ENCODE measurements at places on chromosomes 4 and X.

GRCh38 chr4:26268246-26268645 is 52.6 kb upstream of the RBPJ start:
- no peak for DNase-seq

DNA sequence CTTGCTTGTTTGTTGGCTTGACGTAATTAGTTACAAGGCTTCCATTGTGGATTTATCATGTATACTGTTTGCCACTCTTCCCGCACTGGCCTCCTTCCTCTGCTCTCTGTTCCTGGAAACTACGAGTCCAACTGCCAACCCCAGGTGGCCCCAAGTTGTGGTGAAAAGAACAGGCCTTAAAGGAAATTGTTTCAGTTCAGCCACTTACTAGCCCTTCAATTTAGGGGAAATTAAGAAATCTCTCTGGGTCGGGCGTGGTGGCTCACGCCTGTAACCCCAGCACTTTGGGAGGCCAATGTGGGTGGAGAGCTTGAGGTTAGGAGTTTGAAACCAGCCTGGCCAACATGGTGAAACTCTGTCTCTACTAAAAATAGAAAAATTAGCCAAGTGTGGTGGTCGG is 28.0 kb downstream of the RBM47 start:
- no peak for DNase-seq

GRCh38 chrX:48475296-48475695 is 703 bp upstream of the FTSJ1 start:
- no peak for DNase-seq

DNA sequence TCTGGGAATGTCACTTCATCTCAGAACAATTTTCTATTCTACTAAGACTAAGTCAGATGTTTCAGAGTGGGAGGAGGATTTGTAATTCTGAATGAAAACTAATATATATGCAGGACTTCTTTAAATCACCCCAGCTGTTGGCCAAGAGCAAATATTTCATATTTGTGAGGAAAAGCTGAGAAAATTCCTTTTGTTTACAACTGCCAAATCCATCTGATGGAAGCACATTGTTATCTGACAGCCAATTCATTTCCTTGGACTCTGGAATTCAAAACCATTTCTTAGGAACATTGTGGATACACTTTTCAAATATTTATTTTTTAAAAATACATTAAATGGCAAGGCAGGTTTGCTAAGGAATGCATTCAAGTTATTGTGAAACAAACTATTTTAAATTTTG is 8.0 kb downstream of the SLIT2 start:
- DNase-seq, result no peak

GRCh38 chr4:88706574-88706973 is 8.9 kb upstream of the NAP1L5 start:
- DNase-seq, result no peak

DNA sequence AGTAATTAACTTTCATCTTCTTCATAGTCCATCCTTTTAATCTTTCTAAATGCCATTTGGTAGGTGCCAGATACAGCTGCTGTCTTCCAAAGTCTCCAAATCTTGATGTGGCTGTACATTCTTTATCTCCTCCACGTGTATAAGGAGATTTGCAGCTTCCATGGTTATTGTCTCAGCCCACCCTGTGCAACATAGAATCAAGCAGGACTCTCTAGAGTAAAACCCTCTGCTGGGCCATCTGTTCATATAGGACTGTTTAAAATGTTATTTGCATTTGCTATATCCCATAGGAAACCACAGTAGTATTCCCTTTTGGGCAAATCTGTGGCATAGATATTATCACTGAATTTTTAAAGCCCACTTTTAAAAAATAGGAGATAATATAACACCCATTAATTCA is 527.2 kb upstream of the EPHA5 start:
- no peak for DNase-seq

DNA sequence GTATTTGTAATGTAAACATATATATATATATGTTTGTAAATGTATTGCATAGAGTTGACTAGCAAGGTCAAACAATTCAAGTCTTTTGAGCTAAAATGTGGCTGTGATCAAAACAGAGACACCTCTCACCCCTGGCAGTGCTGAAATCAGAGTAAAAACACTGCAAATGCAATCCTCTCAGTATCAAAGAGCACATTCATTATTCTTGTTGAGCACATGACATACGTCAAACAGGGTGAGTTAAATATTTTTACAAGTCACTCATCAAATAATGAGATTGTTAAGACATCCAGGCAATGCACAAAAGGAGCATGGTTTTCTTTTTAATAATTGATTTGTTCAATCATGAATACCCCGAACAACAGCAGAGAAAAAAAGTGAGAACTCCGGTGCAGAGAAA is 114.1 kb upstream of the KCNIP4 start:
- no peak for DNase-seq

DNA sequence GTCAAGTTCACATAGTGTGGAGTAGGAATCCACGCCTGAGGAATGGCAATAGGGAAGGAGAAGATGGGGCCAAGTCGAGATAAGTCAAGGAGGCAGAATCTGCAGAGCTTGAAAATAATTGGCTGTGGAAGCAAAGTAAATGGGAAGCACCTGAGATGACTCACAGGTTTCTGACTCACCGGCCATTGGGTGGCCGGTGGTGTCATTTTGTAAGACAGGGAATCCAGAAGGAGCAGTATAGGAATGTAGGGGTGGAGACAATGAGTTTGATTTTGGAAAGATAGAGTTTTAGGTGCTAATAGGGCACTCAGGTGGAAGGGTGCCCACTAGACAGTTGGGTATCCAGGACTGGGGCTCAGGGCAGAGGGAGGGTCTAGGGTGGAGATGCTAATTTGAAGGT is 201.0 kb upstream of the MAMLD1 start:
- DNase-seq, result no peak

- DNase-seq, result no peak
Observed at GRCh38 chr4:176065435-176066291, at the start of gene WDR17. Gene WDR17 (plus strand): TSS chr4:176065841. CDS start chr4:176111581, 45,740 bp downstream.

GRCh38 chr4:128516301-128516969 is 228.8 kb upstream of the PGRMC2 start:
- no peak for DNase-seq

DNA sequence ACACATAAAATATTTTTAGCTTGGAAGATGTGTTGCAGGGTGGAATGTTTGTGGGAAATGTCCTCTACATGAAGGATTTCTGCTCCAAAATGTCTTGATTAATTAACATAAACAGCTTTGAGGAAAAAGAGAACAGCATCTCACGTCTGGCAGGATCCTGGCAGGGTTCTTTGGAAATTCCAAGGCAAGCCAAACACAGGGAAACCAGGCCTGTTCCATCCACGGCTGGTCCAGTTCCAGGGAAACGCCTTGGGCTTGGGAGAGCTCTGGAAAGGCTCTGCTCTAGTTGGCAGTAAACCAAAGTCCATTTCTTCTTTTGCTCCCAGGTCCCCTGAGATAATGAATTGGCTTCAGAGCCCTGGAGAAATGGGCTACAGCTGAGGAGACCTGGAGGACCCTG is 42.4 kb upstream of the GAB1 start:
- no peak for DNase-seq

- DNase-seq, result no peak
Observed at GRCh38 chr4:15805583-15806517, 27.7 kb downstream of the CD38 start.

GRCh38 chr4:5931526-5931925 is 38.6 kb upstream of the CRMP1 start:
- no peak for DNase-seq

- DNase-seq, result no peak
Observed at GRCh38 chr4:80015407-80016189, 57.4 kb downstream of the ANTXR2 start.

- DNase-seq, result no peak
Observed at GRCh38 chrX:46737041-46737440, 21.9 kb downstream of the SLC9A7 start.

DNA sequence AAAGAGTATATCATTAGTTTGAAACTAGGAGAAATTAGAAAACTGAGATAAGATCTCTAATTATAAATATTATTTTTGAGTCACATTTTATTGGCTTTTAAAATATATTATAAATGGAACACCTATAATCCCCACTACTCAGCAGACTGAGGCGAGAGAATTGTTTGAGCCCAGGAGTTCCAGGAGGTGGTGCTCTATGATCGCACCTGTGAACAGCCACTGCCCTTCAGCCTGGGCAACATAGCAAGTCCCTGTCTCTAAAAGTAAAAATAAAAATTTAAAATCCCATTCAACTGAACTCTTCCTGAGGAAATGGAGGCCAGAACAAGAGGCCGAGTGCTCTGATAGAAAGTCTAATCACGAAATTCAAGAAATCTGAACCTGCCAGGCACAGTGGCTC is 6.3 kb upstream of the C4orf36 start:
- DNase-seq, result no peak

DNA sequence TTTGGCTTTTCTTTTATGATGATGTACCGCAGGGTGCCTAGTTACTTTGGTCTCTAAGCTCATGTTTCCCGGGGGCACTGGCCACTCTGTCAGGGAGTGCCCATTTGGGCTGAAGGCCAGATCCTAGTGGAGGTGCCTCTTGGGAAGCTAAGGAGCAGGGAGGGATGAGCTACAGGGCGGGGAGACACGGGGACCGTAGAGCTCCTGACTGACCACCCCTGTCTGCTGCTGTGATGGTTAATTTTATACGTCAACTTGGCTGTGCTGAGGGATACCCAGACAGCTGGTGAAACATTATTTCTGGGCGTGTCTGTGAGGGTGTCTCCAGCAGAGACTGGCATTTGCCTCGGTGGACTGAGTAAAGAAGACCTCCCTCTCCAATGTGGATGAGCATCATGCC is 24.9 kb upstream of the CLDN24 start:
- DNase-seq, result no peak

DNA sequence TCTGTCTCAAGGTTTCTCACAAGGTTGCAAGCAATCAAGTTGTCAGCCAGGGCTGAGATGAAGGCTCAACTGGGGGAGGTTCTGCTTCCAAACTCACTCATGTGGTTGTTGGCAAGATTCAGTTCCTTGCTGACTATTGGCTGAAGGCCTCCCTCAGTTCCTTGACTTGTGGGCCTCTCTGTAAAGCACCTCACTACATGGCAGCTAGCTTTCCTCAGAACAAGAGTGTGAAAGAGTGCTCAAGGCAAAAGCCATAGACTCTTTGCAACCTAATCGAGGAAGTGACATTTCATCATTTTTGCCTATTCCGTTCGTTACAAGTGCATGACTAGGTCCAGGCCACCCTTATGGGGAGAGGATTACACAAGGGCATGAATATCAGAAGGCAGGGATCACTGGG is 52.0 kb downstream of the CXorf58 start:
- no peak for DNase-seq

DNA sequence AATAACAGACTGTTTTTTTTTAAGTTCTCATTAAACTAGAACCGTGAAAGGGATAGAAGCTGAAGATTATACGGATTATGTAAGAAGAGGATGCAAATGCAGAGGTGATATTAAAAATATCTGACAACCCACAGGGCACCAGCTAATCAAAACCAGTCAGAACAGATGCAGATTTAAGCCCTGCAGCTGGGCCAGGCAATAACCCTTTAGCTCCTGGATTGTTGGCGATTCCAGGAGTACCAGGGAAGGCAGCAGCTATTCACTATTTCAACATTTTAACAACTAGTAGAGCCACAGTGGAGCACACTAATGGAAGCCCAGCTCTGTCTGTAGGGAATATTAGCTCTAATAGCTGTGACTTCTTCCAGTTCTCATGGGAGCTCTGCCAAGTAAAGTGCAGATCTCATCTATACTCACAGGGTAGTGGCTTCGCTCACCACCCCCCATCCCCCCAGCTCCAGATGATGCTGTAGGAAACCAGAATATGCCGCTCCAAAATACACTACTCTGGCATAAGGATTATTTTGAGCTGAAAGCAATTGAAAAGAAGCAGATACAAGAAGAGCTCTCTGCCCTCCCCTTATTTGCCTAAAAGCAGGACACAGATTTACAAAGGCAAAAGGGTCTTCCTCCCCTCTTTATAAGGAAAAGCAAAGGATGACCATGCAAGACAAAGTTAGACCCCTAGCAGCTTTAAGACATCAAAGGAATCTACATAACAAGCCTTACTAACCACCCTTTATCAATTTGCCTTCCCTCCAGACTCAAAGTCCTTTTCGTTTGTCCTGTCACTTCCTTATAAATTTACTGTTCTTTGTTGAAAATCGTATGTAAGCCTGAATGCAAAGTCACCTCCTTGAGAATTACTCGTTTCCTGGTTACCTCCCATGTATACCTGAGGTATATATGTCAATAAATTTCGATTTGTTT is 13.7 kb downstream of the SCD5 start:
- no peak for DNase-seq

GRCh38 chr4:153465615-153466080 is 512 bp upstream of the TMEM131L start:
- peak; percentile 63 for DNase-seq

GRCh38 chr4:107643021-107643420 is 77.0 kb downstream of the PAPSS1 start:
- no peak for DNase-seq

- no peak for DNase-seq
Observed at GRCh38 chrX:2691543-2692220, 587 bp downstream of the CD99 start.

DNA sequence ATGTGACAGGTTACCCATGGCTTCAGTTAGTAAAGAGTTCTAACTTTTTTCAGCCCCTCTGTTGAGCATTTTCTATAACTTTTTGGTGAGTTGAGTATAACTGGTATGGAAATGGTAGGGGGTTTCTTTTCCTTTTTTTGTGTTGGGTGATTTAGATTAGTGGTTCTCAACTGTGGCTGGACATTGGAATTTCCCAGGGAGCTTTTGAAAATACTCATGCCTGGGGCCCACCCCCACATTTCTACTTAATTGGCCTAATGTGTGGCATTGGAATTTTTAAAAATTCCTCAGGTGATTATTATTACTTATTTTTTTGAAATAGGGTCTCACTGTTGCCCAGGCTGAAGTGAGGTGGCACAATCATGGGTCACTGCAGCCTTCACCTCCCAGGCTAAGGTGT is 21.9 kb downstream of the SMS start:
- DNase-seq, result no peak

DNA sequence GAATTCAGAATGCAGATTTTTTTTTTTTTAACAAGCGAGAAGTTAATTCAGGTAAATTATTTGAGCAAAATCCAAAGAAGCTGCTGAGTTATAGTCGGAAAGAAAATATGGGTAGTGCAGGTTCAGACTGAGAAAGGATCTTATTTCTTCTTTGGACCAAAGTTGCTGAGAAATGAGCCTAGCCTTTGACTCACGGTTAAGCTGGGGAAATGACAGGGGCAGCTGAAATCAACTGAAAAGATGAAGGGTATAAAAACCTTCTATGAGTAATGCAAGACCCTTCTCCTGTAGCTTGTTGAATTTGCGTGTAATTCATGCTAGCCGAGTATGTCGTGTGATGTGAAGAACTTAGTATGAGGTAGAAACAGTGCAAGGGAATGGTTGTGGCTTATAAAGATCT is 63.0 kb downstream of the KIAA0232 start:
- no peak for DNase-seq

- DNase-seq, result no peak
Observed at GRCh38 chr4:128854433-128854832, 44.9 kb downstream of the JADE1 start.

- DNase-seq, result no peak
Observed at GRCh38 chrX:153844509-153845082, 14.3 kb upstream of the PDZD4 start.

GRCh38 chrX:15874672-15875071 is 20.1 kb upstream of the AP1S2 start:
- no peak for DNase-seq
